ENCODE measurements at places on chromosomes 12 and 14. TPM values are rescaled to one million over a fixed set of nuclear protein-coding genes. Genes with fewer than 3 reads are reported as not detected.

The LRP1-AS gene
- not detected for total RNA-seq

- no peak for DNase-seq
Measured at GRCh38 chr12:58356794-58357193, 415.4 kb downstream of the ATP23 start.

DNA sequence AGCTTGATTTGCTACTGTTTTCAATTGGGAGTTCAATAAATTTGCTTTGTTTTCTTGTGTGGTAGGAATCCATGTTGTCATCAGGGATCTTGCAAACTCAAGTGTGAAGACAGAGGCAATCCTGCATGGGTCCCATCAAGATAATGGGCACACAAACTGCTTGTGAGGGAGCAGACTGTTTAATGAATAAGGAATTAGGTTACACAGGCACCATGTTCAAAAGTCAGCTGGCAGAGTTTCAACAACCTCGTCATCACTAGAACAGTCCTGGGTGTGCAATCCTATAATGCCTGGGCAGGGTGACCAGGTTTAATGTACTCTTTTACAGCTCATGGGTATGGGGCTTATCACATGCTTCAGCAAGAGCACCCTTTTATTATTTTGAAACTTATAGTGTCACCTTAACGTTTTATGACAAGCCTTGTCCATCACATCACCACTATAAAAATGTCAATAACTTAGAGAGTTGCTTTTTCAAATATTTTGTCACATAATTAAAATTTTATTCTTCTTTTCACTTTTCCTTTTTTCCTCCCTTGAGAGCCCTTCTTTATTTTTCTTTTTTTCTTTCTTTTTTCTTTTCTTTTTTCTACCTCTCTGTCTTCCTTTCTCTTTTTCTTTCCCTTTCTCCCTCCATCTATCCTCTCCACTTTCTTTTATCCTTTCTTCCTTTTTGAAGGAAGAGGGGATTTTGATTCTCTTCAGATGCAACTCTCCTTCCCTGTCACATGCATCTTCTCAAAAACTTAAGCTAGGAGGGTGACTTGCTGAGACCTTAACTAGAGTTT lies 252.2 kb upstream of the ATP2B1 start:
- no peak for DNase-seq

GRCh38 chr12:107655281-107656065 lies 30.1 kb upstream of the PWP1 start:
- DNase-seq: no peak

The KRT8 gene
- total RNA-seq: not detected

The ZNF605 gene
- 6.7 TPM for total RNA-seq

The PLA2G1B gene
- not detected for total RNA-seq

The PRPH gene
- total RNA-seq: not detected

The KRT6C gene
- total RNA-seq: not detected

The ADSS1 gene
- 0.61 TPM for total RNA-seq

The FAM186B gene
- total RNA-seq: 2.0 TPM

All from natural killer cell treated with Interleukin-12 subunit alpha and Interleukin-12 subunit beta and Interleukin-15 and Interleukin-18, amount 100 ng/mL, for 72 hours (primary cell).